ENCODE measurements at places on chromosomes 1 and 21.

DNA sequence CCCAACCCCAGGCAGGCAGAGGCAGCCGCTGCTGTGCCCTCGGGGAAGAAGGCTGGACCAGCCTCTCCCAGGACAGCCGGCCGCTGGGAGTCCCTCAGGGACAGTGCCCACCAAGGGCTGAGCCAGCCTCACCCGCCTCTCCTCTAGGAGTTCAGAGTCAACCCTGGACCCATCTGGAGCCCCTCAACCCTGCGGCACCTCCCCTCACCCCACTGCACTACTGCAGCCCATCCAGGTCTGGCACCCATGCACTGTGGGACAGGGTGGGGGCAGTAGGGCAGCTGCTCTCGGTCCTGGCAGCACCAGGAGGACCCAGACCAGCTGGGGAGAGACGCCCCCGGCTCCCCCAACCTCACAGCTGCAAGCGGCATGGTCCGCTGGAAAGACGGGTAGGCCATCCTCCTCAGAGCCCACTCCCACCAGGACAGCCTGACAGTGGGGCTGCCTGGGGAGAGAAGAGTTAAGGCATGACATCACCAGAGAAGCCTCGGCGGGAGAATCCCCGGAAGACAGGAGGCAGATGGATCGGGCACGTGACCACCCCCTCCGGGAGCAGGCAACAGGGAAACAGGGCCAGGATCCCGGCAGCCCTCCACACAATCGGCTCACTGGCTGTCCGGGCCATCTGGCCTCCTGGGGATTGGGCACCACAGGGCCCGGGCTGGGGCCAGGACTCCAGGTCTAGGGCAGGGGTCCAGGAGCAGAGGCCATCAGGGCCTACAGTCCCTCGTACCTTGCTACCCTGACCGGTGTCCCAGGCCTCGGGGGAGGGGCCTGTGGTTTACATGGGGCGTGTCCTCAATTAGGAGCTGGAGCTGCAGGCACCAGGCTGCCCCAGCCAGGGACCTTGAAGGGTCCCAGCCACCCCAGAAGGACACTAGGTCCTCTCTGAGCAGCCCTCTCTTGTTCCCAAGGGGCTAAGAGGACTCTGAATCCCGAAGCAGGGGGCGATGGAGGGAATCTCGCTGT is 3.1 kb downstream of the ACAP3 start:
- DNase-seq: no peak

DNA sequence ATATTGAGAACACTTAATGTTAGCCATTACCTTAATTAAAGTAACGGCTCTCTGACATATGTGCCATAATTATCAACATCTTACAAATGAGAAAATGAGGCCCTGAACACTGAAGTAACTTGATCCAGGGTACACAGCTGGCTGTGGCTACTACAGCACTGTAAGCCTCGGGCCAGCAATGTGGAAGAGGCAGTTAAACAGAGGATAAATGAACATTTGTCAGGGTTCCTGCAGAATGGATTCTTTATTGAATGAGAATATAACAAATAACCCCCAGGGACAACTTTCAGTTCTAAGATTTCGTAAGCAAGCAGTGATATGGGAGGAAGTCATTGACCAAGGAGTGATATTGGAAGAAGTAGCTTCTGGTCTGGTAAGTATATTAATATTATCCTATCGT is 70.5 kb upstream of the SCYL3 start:
- no peak for DNase-seq

GRCh38 chr1:47659146-47659545 is 221.3 kb downstream of the FOXD2 start:
- DNase-seq: no peak

DNA sequence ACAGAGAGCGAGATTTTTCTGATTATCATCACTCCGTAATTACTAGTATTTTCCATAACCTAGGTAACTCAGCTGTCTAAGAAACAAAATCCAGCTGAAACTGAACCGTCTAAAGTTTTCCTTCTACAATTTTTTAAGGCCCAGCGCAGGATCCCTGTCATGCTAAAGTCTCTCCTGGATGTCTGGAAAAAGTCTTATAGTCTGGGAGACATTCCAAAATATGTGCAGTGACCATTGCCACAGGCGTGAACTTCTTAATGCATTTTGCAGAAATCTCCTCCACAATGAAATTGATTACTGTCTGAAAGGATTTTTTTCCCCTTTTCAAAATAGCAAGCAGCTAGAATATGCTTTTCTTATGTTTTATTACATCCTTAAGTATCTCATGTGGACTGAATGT is 209.3 kb upstream of the C1orf105 start:
- DNase-seq: no peak

DNA sequence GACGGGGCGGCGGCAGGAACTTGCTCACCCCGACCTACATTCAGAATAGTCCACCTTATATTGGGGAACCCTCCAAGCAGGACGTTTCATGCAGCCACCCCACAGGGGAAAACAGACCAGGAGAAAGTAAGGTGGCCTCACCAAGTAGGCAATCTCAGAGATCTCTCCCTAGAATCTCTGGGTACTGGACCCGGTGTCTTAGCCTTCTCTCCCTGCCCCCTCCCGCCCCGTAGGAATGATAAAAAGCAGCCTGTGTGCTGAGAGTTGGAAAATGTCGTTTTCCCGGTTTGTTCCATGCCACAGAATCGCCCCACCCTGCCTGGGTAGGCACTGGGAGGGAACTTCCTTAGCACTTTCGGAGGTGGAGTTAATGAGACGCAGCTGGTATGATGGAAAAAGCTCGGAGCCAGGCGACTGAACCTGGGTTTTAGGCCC is 789 bp upstream of the PTPN14 start:
- DNase-seq: no peak

DNA sequence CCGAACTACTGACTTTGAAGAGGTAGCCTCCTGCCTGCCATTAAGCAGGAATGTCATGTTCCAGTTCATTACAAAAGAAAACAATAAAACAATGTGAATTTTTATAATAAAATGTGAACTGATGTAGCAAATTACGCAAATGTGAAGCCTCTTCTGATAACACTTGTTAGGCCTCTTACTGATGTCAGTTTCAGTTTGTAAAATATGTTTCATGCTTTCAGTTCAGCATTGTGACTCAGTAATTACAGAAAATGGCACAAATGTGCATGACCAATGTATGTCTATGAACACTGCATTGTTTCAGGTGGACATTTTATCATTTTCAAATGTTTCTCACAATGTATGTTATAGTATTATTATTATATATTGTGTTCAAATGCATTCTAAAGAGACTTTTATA is 159.8 kb upstream of the SGIP1 start:
- DNase-seq: no peak

Measured in stimulated activated CD8-positive, alpha-beta memory T cell treated with anti-CD3 and anti-CD28 coated beads, Interleukin-7, amount 100 ng/mL, for 1 hour (primary cell).